RWPE1 (cell line): ENCODE measurements at places on chromosomes 6 and 20.
A peak's percentile ranks its signal among the peaks of the same experiment; 100 is the strongest.

- peak; percentile 91 for DNase-seq
These were observed 35.9 kb downstream of the PLCG1 start for GRCh38 chr20:41173161-41173721.

GRCh38 chr6:36651659-36652379 is 26.7 kb upstream of the CDKN1A start:
- DNase-seq: no peak

DNA sequence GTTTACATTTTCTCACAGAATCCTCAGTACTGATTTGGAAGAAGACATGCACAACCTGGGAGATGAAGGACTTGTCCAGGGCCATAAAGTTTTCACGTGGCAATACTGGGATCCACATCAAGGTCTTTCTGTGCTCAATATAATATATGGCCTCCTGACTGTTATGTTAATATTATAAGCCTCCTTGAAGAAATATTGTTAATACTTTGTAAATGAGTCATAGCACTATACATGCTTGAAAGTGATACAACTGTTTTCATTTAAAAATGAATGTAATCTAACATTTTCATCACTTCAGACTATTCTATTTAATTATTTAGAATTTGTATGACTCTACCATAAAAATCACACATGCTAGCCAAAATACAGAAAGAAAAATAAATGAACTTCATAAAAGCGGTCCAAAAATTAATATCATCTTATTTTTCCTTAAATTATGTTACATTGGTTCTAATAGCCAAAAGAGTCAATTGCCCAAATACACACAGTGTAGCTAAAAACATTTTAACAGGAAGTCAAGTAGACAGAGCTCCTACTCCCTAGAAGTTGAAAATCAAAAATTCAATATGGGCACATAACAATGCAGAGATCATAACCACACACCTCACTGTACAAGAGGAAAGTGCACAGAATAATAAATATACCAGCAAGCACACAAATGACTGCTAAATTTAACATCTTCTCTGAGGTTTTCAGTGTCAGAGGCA is 188.0 kb upstream of the HDDC2 start:
- DNase-seq: no peak

DNA sequence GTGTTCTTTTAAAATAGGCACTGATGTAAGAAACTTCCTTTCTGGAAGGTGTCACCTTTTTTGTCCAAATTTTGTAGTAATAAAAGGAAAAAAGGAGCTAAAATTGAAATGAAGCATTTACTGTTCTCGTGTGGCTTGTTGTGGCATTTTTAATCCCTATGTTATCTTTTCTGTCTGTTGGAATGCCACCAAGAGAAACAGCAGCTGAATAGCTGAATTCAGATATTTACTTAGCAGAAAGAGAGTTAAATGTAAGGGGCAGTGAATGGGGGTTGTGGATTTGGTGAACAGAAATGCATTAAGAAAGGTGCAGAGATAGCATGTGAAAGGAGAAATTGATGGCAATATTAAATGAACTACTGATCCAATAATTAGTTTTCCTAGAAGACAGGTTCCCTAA is 573.6 kb upstream of the EPHA7 start:
- DNase-seq: no peak

GRCh38 chr20:23493172-23493772 is 2.4 kb downstream of the CST8 start:
- no peak for DNase-seq

DNA sequence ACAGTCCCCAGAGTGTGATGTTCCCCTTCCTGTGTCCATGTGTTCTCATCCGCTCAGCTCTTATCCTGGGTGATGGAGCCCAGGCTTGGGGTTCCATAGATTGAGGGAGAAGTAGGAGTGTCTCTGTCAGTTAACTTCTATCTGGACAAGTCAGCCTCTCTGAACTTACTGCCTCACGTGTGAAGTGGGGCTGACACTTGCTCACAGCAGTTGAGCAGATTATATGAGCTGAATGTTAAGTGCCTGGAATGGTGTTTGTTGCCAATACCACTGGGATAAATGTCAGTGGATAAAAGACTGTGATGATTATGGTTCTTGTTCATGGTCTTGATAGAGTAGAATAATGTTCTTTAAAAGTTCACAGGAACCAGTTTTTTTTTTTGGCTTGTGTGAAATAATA is 17.1 kb upstream of the EFCAB8 start:
- DNase-seq: no peak

- DNase-seq: no peak
These were observed 8.0 kb upstream of the EPM2A start for GRCh38 chr6:145743332-145743731.

DNA sequence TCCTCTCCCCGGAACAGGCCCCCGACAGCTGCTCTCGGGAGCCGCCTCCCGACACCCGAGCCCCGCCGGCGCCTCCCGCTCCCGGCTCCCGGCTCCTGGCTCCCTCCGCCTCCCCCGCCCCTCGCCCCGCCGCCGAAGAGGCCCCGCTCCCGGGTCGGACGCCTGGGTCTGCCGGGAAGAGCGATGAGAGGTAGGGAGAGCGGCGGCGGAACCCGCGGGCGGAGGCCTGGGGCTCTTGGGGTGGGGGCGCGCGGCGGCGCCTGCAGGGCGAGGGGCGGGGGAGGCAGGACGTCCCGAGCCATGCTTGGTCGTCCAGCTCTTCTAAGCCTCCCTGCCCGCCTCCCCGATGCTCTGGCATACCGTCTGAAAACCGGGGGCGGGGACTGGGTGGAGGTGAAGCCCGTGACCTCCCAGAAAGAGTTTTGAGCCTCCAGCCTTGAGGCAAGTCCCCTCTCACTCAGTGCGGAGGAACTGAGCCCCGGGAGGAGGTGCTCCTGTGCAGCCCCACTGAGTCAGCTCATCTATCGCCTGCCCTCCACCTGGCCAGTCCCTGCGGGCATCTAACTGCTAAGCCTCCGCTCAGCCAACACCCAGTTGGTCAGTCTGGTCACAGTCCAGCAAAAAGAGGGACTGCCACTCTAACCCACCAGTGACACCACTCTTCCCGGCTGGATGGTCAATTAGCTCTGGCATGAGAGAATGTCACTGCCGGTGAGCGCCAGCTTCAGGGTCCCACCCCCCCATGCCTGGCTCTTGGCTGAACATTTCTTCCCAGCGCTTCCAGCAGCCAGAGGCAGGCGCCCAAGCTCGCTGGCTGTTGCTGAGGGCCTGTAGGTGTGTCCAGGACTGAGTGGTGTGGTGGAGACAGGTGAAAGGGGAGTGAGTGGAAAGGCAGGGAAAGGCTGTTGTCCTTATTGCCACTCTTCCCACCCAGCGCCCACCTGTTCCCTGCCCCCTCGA is 482 bp downstream of the DDR1 start:
- DNase-seq: peak; percentile 60

DNA sequence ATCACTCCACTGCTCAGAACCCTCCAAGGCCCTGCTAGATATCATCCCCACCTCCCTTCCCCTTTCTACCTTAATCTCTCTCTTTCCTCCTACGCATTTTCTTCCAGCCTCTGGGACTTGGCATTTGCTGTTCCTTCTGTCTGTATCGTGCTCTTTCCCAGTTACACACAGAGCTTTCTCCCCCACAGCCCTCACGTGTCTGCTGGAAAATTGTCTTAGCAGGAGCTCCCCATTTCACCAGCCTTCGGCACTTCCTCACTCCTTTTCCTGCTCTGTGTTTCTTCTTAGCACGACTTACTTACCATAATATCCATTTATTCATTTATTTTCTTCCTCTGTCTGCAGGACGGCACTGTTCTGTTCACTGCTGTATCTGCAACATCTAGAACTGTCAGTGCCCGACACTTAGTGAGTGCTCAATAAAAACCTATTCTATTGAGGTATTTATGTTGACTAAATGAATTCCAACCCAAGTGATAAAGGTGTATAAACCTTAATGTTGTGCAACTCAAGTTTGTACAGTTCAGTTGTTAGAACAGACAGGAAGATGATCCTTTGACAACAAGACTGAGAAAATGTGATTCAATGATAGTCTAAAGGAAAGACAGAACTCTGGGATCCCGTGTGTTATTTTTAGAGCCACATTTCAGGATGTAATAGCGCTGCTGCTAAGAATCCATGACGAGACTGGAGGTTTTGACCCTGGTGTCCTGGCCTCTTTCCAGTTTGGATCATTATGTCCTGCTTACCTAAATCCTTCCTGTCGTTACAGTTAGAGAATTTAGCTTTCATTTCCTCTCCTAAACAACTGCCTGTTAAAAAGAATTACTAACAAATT is 170.1 kb upstream of the LAMP5 start:
- DNase-seq: no peak

DNA sequence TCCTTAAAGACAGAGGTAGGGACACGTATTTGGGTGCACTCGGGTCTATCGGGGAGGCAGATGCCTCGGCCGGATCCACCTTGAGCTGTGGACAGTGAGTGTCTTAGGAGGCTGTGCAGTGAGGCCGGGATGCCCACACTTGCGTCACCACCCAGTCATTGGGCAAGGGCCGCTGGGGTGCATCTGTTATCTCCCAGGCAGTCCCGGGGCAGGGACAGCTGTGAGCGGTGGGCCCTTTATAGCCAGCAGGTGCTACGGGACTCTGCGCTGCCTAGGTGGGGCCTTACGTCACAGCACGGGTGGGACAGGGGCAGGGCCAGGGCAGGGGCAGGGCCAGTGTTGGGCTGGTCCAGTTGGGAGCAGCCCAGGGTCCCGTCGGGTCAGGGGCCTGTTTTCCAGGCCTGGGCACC is 689 bp upstream of the COL20A1 start:
- no peak for DNase-seq

DNA sequence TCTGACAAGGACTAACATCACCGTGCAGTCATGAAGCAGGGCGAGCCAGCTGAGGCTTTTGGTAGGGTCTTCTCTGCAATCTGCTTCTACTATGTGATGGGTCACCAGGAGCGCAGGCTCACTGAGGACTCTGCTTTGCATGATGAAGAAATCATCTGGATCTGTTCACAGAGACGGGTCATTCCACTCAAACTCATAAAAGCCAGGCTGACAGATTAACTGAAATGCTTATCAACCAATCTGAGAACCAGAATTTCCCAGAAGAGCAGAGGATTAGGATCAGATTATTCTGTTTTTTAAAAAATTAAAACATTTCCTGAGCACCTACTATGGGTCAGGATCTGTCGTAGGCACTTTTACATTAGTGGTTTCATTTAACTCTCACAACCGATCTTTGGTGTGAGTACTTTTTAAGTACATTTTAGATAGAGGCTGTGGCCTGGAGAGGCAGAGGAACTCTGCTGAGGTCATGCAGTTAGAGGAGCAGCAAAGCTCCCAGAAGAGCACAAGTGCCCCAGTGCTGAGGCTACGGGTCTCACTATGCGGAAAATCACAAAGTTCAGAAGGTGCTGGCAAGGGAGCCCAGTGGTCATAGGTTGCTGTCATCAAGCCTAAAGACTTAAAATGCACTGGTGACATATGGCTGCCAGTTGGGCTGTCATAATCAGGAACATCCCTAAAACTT is 109.1 kb downstream of the BACH2 start:
- DNase-seq: no peak

GRCh38 chr20:44471481-44471882 is 4.2 kb upstream of the TTPAL start:
- peak; percentile 51 for DNase-seq

GRCh38 chr6:151475653-151476523 is 17.9 kb upstream of the CCDC170 start:
- no peak for DNase-seq

GRCh38 chr20:58071991-58072390 is 156.5 kb downstream of the ANKRD60 start:
- no peak for DNase-seq

GRCh38 chr6:55696501-55696900 is 117.5 kb upstream of the HMGCLL1 start:
- no peak for DNase-seq

GRCh38 chr6:168563656-168564055 is 122.7 kb downstream of the SMOC2 start:
- no peak for DNase-seq

- DNase-seq: no peak
These were observed at the start of gene ZBP1 for GRCh38 chr20:57620274-57620990. Gene ZBP1, minus strand, starts transcription at chr20:57620426. Its CDS starts 131 bp downstream, at chr20:57620295.

- DNase-seq: no peak
These were observed 91.9 kb upstream of the TINAG start for GRCh38 chr6:54216336-54216735.

DNA sequence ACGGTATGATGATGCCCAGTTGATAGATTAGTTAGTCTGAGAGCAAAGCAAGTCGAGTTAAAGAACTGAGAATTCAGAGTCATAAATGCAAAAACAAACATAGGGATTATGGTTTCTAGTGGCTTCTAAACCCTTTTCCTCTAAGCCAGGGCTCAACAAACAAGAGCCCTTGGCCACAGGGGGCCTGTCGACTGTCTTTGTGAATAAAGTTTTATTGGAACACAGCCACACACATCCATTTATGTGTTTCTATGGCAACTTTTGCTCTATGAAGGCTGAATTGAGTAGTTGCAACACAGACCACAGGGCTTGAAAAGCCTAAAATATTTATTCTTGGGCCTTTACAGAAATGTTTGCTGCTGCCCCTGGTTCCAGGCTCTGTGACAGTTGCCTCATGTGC is 76.2 kb downstream of the SLC24A3 start:
- DNase-seq: no peak

- DNase-seq: no peak
These were observed 15.8 kb downstream of the NCOA5 start for GRCh38 chr20:46074006-46074405.

DNA sequence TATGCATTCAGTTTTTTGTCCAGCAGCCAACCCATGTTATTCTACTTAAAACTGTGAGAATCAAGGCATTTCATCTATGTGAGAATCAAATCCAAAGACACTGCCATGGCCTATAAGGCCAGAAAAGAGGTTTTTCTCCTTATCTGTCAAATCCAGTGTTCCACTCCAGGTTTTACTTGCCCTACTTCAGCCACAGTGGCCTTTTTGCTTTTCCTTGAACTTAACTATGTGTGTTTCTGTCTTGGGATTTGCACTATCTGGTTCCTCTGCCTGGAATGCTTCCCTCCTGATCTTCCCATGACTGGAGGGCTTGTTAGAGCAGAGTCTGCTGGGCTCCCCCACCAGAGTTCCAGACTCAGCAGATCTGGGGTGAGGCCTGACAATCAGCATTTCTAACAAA is 113.1 kb upstream of the DOK5 start:
- no peak for DNase-seq

DNA sequence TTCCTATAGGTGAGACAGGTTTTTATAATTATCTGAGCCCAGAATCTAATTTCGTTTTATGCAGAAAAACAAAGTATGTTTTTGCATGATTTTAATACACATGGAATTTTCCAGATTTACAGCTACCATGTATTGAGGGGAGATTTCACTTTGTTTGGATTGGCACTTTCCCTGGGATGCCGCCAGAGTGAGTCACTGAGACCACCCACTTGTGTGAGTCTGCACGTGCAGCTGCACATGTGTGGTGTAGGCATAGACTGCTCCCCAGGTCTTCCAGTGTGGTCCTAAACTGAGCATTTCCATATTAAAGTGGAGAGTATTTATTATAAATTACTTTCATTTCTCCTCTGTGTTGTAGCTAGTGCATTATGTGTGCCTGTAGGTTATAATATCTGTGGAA is 186.8 kb downstream of the UBE3D start:
- no peak for DNase-seq

- DNase-seq: no peak
These were observed 221.9 kb downstream of the TTLL2 start for GRCh38 chr6:167546611-167547327.
